ENCODE measurements at places on chromosomes 16 and 17. TPM values are rescaled to one million over a fixed set of nuclear protein-coding genes. Genes with fewer than 3 reads are reported as not detected.

The PAM16 gene
- total RNA-seq: 76.5 TPM

The SLC12A3 gene
- 0.73 TPM for total RNA-seq

The KRTAP2-3 gene
- total RNA-seq: 4.9 TPM

The FBXW10 gene
- total RNA-seq: 0.11 TPM

The LRRC36 gene
- not detected for total RNA-seq

The RRAD gene
- 1.1 TPM for total RNA-seq

The PABPN1L gene
- total RNA-seq: not detected

The KRTAP4-1 gene
- 0.49 TPM for total RNA-seq

The SHISA6 gene
- 23.4 TPM for total RNA-seq

The ZNF624 gene
- total RNA-seq: 7.6 TPM

The SLFN12 gene
- total RNA-seq: not detected

The SPG7 gene
- 159 TPM for total RNA-seq

The ZNF597 gene
- 3.7 TPM for total RNA-seq

The MNT gene
- 24.4 TPM for total RNA-seq

The ESRP2 gene
- 109 TPM for total RNA-seq

The DNAI2 gene
- total RNA-seq: not detected
